Left renal pelvis (tissue), 4 donors: ENCODE measurements at places on chromosomes 1 and 21.

DNA sequence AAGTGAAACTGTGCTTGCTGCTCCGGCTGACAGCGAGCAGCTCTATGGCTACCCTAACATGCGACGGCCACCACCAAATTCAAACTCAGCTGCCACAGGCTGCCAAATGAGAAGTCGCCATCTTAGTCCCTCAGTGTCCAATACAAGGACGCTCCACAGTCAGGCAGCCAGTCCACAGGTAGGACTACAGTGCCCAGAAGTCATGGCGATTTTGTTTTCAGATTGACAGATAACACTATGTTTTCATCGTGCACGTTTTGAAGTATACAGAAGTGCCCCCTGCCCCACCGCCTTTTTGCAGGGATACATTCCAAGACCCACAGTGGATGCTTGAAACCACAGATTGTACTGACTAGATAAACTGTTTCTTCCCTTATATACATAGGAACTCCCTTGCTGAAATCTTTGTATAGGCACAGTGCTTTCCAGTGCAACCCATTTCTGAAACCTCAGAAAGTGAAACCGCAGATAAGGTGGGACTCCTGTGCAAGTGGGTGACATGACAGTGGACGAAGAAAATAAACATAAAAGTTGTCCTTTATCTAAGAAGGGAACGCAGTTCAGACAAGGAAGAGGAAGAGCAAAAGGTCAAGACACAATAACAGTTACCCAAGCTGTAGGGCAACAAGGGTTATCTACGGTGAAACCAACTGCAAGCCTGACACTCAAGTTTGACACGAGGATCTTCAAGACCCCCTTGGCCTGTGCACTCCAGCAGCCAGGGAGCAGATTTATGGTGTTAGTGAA is 52.2 kb downstream of the STX6 start:
- no peak for DNase-seq

- DNase-seq = peak; percentile 49
Observed at GRCh38 chr1:17831597-17831996, 76.5 kb downstream of the ACTL8 start.

- DNase-seq = no peak
Observed at GRCh38 chr1:41629141-41629540, 144.7 kb upstream of the EDN2 start.

GRCh38 chr1:16158993-16159831 is 3.3 kb upstream of the EPHA2 start:
- no peak for DNase-seq

GRCh38 chr1:162178432-162178831 is 108.9 kb downstream of the NOS1AP start:
- no peak for DNase-seq

DNA sequence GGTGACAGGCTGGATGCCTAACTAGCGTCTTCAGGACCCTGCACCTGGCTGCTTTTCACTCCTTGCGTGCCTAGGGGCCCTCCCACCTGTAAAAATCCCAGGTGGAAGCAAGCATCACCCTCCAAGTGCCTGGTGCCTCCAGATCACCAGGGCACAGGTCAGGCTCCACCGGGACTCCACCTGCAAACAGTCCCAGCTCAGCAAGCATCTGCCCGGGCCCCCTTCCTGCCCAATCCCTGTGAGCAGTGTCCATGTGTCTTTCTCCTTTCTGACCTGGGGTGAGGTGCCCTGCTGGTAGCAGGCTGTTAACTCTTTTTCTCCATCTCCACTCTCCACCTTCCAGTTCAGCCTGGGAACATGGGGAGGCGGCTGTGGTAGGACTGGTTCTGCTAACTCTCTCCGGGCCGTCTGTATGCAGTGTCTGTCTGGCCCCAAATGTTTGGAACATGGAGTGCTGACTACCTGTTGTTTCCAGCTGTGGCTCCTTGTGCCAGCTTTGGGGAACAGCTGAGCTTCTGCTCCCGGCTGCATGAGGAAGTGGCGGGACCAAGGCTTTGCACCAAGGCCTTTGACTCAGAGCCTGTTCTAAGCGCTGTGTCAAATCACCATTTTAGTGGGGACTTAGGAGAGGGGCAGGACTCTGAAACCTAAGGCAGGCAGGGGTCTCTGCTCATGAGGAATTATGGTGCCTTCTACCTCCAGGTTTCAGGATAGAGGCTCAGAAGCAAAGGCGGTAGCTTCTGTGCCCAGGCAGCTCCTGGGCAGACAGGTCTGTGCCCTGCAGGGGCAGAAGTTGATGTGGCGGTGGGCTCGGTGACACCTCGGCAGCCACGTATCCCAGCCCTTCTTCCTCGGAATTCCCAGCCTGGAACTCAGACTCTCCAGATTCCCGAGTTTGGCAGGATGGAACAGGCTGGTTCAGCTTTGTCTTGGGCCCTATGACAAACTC is 5.5 kb downstream of the GPR137B start:
- no peak for DNase-seq

- DNase-seq = no peak
Observed at GRCh38 chr1:162500805-162501204, 3.2 kb downstream of the UHMK1 start.

- no peak for DNase-seq
Observed at GRCh38 chr1:203563291-203563690, 63.3 kb upstream of the ATP2B4 start.

GRCh38 chr1:152112101-152112884 is 3.0 kb downstream of the TCHH start:
- no peak for DNase-seq

- DNase-seq = no peak
Observed at GRCh38 chr1:38326856-38327255, 280.3 kb upstream of the POU3F1 start.

GRCh38 chr1:162303004-162303344 is 73.7 kb downstream of the SPATA46 start:
- no peak for DNase-seq

GRCh38 chr1:151519667-151520066 is 8.5 kb downstream of the CGN start:
- no peak for DNase-seq

- no peak for DNase-seq
Observed at GRCh38 chr1:209526137-209526536, 57.4 kb upstream of the CAMK1G start.

GRCh38 chr1:201383647-201384405 is 6.3 kb upstream of the TNNT2 start:
- no peak for DNase-seq

- DNase-seq = peak; percentile 8
Observed at GRCh38 chr1:51877434-51878307, 856 bp downstream of the NRDC start.

DNA sequence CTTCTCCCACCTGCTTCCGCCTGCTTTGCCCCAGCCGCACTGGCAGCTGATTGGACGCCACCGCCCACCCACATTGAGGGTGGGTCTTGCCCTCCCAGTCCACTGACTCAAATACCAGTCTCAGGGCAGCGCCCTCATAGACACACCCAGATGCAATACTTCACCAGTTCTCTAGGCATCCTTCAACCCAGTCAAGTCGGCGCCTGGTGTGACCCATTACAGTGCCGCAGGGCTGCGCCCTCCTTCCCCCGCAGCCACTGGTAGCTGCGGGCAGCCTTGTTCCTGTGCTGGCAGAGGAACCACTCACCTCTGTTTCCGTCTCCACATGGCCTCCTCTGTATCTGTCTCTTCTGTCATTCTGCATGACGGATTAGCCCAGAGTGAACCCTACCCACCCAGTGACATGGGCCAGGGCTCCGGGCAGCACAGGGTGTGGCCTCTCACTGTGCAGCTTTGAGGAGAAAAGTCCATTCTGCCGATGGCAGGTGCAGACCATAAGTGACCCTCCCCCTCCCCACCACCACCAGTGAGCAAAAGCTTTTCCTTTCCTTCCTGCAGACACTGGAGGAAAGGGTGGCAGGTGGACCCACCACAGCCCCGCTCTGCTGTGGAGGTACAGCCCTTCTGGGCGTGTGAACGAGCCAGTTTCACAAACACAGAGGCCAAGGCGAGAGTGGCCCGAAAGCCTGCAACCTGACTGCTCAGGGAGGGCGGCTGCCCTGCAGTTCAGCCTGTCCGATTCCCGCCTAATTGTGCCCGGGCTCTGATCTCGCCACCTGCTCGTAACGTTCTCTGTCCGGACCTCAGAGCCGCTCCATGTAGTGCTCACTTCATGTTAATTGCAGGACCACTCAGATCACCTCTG is 57.1 kb downstream of the FAAP20 start:
- DNase-seq = no peak

DNA sequence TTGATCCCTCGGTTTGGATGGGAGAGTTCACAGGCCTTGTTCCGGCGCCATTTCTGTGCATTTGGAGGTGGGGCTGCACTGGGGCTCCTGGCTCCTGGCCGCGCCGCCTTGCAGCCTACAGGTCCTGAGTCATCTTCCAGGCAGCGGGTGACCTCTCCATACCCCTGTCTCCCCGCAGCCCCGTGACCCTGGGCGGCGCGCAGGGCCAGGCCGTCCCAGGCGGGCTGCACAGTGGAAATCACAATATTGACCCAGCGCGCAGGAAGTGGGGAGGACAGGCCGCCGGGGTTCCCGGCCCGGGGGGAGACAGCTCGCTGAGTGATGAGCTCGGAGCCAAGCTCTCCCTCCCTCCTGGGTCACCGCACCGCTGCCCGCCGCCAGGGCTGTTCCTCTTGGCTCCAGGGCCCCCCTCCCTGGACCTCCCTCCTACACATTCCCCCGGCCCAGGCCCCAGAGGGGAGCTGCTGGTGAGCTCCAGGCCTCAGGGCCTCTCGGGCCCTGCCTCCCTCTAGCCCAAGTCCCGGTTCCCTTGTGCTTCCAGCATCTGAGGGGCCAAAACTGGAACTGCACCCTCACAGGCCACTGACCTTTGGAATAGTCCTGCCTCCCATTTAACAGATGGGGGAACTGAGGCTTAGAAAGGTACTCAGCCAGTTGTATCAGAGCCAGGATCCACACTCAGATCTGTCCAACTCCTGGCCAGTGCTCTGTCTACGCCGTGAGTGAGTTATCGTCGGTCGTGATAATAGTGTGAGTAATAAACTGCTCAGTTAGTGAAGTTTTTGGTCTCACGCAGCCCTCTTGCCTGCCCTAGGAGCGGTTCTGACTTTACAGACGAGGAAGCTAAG is 142.9 kb upstream of the WNT4 start:
- DNase-seq = no peak

GRCh38 chr1:52792036-52792435 is 50.5 kb upstream of the ZYG11A start:
- DNase-seq = no peak

DNA sequence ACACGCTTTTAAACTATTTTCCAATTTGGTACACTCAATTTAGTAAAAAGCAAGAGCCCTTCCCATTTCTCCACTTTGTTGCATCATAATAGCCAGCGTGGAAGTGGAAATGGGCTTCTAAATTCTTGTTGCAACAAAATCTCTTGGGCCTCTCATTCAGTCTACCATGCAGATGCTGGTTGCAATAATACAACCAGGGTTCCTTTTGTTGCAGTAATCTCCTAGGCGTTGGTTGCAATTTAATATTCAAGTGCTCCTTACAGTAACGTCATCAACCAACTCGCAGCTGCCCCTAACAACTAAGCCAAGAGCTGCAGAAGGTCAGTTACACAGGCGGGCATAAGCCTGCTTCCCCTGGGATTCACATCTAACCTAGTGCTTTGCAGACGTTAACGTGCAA is 2.7 kb upstream of the HDGF start:
- no peak for DNase-seq

GRCh38 chr1:244113532-244114320 is 62.6 kb downstream of the ZBTB18 start:
- no peak for DNase-seq

GRCh38 chr21:44975720-44976555 is 36.1 kb downstream of the SLX9 start:
- no peak for DNase-seq

GRCh38 chr1:9539829-9540550 is 725 bp downstream of the SLC25A33 start:
- DNase-seq = no peak

GRCh38 chr1:94358630-94359599 is 59.3 kb upstream of the ABCD3 start:
- DNase-seq = no peak

- DNase-seq = no peak
Observed at GRCh38 chr1:161933592-161934588, 89.8 kb downstream of the OLFML2B start.

GRCh38 chr1:185880779-185881333 is 146.7 kb downstream of the HMCN1 start:
- no peak for DNase-seq

GRCh38 chr21:45934085-45934484 is 47.5 kb upstream of the COL6A1 start:
- no peak for DNase-seq

DNA sequence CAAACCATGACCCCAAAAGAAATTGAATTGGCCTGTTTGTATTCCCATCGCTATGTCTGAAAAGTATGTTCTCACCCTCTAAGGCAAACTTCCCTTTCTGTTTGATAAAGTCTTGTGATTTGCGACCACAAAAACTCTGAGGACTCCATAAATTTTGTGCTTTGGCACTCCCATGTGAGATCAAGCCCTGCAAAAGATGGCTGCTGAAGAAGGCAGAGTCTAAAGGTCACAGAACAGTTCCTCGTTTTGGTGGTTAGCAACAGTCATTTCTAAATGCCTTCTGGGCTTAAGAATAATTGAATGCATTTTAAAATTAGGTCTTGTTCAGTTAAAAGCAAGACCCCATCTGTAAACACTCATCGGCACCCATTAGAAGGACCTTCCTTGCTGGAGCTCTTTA is 441.6 kb downstream of the OMA1 start:
- no peak for DNase-seq

DNA sequence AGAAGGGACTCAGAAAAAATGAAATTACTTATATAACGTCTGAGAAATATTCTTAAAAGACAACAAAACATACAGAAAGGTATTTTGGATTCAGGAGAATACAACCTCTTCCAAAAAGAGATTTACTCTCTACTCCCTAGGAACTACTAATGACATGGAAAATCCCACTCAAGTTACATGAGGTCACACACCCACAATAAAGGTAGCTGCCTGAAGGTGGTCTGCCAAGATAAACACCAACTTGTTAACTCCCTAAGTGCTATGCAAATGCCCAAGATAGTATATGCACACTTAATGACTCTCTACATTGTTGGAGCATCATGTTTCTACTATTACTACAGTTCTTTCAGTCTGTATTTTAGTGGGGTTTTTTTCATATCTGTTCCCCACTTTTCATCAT is 26.5 kb downstream of the RERE start:
- DNase-seq = no peak

GRCh38 chr1:26529655-26530409 is at the start of gene RPS6KA1:
RPS6KA1 (plus strand) TSS chr1:26529761; CDS start chr1:26529921, 160 bp downstream.
- DNase-seq = peak; percentile 47
